GM12878 (cell line): ENCODE measurements at places on chromosomes 16 and 17. TPM values are rescaled to one million over a fixed set of nuclear protein-coding genes. Genes with fewer than 3 reads are reported as not detected.

DNA sequence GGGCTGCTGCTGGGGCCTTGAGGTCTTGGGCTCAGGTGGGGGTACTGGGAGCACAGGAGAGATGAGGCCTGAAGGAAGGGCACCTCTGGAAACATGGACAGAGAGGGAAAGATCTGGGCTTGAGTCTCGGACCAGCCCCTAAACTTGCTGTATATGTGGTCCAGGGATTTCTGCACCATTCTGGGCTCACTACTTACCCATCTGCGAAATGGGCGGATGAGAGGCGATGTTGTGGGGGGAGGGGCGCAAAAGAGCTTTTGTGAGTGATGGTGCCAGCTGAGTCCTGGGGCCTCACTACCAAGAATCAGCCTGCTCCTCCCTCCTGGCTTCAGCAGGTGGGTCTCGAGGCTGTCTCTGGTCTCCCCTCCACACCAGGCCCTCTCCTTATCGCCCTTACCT lies 285 bp downstream of the C17orf99 start:
- H3K27ac ChIP-seq = peak overlapping the region; percentile 96
- 0 out of 2 replicates have a peak, but pooled peaks cover under 1% of the 10 kb centered on the region for H3K36me3 ChIP-seq
- peaks cover 69% of the 10 kb centered on the region for H3K4me1 ChIP-seq
- H3K4me3 ChIP-seq = no peak overlapping the region
- no peak for DNase-seq

DNA sequence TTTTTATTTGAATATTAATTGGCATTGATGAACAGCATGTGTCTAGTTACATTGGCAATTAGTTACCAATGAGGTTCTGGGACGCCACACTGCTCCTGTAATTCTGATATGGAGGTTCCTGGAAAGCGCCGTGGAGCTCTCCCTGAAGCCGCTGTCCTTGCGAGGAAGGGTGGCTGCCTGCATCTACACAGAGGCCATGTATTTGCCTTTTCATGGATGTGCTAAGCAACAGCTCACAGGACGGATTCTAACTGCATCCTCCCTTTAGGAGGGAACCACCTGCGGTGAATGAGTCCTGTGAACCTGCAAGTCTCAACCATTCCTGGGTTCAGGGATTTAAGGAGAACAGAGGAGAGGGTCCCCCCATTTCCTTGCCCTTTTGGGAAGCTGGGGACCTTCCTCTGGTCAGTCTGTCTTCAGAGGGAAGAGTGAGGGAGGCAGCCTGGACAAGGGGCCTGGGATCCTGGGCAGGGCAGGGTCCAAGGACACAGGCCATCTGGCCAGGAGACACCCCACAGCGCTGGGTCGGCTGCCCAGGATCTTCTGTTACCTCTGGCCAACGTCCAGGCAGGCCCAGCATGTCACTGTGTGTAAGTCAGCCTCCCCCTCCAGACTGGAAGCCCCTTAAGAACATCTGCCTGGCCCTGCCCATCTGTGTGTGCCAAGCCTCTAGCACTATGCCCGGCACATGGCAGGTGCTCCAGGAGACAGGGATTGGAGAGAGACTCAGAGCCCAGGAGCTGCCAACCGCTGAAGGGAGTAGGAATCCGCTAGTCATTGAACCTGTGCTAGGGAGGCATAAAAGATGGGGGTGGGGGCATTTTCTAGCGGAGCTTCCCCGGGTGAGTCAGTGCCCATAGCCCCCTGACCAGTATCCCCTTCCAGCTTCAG lies 314.1 kb upstream of the TNRC6C start:
- H3K36me3 ChIP-seq = no peaks in the 10 kb centered on the region
- no peaks in the 10 kb centered on the region for H3K4me1 ChIP-seq
- no peak for DNase-seq
- no peak overlapping the region for H3K27ac ChIP-seq
- peaks cover 3% of the 10 kb centered on the region for H3K27me3 ChIP-seq

GRCh38 chr16:17307504-17307903 lies 163.3 kb downstream of the XYLT1 start:
- no peaks in the 10 kb centered on the region for H3K36me3 ChIP-seq
- H3K4me1 ChIP-seq = peaks cover 27% of the 10 kb centered on the region
- H3K27me3 ChIP-seq = no peaks in the 10 kb centered on the region
- DNase-seq = no peak

Gene TRAF7
- total RNA-seq = 82.6 and 87.0 TPM in 2 replicates
